ENCODE measurements at places on chromosomes 12 and 14.

DNA sequence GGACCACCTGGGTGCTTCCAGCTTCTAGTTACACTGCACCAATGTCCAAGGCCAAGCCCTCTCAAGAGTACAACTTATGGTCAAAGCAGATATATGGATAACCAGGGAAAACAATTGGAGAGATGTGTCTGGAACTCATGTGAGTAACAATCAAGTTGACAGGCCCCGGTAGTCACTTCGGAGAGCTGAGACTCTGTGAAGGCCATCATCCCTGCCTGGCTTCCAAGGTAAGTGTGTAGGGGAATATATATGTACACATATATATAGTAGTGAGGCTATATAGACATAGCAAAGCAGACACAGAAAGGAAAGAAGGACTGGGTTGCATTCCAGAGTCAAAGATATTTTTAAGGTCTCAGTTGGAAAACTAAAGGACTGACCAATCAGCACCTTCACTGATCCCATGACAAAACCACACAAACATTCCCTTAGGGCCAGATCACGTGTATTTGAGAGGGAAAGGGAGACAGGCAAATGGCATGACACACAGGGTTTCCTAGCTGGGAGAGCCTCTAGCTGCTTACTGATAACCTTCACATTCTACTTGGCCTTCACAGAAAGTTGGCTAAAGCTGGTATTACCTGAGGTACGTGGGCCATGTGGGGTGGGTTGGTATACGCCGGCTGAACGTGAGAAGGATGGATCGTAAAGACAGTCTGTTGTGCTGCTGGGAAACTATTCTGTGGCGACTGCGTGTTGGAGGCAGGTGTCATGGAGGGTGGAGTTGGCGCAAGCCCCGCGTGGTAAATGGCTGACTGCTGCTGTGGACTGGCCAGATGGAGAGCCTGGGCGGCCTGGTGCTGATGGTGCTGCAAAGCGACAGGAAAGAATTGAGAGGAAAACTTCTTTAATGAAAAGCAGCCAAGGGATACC lies 50.0 kb downstream of the SH2B3 start:
- DNase-seq = no peak

DNA sequence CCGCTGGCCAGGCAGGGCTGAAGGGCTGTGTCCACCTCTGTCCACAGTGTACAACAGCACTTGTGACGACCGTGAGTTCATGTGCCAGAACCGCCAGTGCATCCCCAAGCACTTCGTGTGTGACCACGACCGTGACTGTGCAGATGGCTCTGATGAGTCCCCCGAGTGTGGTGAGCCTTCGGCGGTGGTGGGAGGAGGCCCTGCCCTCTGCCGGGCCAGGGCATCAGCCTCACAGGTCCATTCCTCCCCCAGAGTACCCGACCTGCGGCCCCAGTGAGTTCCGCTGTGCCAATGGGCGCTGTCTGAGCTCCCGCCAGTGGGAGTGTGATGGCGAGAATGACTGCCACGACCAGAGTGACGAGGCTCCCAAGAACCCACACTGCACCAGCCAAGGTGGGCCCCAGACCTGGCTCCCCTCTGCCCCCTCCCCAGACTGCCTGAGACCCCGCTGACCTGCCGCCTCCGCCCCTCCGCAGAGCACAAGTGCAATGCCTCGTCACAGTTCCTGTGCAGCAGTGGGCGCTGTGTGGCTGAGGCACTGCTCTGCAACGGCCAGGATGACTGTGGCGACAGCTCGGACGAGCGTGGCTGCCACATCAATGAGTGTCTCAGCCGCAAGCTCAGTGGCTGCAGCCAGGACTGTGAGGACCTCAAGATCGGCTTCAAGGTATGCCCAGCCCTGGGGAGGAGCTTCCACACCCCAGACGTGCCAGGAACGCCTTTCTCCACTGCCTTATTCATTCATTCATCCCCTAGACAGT lies 20.8 kb upstream of the NXPH4 start:
- no peak for DNase-seq

DNA sequence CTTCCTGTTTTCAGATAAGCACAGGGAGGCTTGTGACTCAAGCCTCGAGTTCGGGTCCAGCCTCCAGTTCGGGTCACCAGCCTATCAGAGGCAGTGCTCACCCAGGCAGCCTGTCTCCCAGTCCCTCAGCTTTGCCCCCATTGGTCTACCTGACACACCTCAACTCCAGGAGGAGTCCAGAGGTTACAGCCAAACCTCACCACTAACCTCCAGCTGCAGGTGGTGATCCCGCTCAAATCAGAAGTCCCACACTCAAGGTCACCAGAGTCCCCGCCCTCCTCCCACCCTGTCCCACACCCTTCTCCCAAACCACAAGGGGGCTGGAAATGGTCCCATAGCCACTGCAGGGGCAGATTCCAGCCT lies 42.1 kb downstream of the KDM2B start:
- DNase-seq = no peak

GRCh38 chr14:64562436-64562835 lies 12.7 kb downstream of the PPP1R36 start:
- no peak for DNase-seq

- no peak for DNase-seq
These were observed 195.4 kb upstream of the LHX5 start for GRCh38 chr12:113667095-113667494.

DNA sequence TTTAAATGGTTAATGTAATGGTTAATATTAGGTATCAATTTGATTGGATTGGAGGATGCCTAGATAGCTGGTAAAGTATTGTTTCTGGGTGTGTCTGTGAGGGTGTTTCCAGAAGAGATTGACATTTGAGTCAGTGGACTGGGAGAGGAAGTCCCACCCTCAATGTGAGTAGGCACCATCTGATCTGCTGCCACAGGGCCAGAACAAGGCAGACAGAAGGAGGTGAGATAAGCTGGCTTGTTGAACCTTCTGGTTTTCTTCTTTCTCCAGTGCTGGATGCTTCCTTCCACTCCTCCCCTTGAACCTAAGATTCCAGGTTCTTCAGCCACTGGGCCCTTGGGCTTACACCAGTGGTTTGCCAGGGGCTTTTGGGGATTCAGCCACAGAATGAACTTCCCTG lies 756.5 kb upstream of the LRFN5 start:
- no peak for DNase-seq

GRCh38 chr12:46403719-46404070 lies 31.1 kb upstream of the SLC38A2 start:
- DNase-seq = no peak

DNA sequence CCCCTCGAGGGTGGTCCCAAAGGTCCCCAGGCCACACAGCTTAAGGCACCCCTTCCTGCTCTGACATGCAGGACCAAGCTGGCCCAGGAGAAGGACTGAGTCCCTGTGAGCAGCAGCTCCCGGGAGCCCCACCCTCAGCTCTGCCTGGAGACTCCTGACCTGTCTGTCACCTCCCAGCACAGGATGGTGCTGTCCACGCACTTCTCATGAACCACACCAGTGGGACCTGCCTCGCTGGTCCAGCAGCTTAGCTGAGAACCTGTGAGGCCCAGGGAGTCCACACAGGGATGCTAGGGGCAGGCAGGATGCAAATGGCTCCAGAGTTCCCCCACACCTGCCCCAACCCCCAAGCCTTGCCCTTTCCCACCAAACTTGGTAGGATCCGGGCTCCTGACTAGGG lies 27.7 kb downstream of the CCDC85C start:
- DNase-seq = no peak

GRCh38 chr12:111638556-111638955 lies 39.4 kb upstream of the ATXN2 start:
- no peak for DNase-seq

GRCh38 chr12:131340616-131341210 lies 370.2 kb upstream of the SFSWAP start:
- DNase-seq = no peak

DNA sequence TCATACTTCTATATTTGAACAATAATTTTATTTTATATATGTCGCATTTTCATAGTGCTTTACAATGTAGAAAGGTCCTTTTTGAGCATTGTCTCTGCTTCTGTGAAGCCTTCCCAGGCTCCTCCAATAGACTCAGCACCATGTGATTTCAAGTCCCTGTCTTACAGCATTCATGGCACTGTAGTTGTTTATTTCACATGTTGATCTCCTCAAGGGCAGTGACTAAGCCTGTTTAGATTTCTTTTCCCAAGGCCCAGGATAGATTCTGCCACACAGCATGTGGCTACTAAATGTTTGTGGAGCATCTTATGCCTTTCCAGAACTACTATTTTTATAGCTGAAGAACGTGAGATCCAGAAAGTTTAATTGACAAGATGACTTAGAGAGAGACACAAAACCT lies 391.7 kb downstream of the TMEM117 start:
- DNase-seq = no peak

- no peak for DNase-seq
These were observed 12.0 kb downstream of the NGDN start for GRCh38 chr14:23481362-23481970.

DNA sequence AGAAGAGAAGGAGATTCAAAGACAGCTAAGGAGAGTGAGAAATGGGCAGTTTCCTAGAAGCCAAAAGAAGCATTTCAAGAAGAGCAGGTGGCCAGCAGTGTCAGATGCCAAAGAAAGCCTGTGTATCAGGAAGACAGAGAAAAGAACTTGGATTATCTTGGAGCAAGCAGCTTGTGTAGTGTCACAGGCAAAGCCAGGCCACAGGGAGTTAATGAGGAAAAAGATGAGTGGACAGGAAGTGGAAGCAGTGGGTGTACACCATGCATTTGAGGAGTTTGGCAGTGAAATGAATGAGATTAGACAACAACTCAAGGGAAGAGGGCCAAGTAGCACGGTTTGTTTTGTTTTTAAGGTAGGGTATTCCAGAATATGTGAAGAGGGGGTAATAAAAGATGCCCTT lies 5.6 kb upstream of the MYH7 start:
- DNase-seq = no peak

All from activated T-cell treated with anti-CD3 and anti-CD28 coated beads for 4 hours (primary cell).